ENCODE measurements at places on chromosomes 2 and 18. TPM values are rescaled to one million over a fixed set of nuclear protein-coding genes. Genes with fewer than 3 reads are reported as not detected.

GRCh38 chr18:35999925-36000324 is 27.4 kb downstream of the RMP24 start:
- DNase-seq: peak; percentile 64

DNA sequence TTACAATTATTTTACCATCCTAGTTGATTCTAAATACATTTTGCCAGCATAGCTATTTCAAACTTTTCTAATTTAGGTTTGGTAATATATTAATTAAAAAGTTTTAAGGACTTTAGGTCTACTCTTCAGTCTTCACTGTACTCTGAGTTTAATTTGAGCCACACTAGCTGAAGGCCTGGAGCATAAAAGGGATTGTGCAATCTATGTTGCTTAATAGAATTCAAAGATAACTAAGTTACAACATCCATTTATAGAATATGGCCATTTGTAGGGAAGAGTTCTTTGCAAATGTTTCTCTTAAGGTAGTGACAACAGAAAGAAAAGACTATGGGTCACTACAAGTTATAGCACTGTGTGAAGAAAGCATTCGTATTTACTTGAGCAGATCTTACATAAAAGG is 702.2 kb upstream of the NRXN1 start:
- DNase-seq: peak; percentile 17

DNA sequence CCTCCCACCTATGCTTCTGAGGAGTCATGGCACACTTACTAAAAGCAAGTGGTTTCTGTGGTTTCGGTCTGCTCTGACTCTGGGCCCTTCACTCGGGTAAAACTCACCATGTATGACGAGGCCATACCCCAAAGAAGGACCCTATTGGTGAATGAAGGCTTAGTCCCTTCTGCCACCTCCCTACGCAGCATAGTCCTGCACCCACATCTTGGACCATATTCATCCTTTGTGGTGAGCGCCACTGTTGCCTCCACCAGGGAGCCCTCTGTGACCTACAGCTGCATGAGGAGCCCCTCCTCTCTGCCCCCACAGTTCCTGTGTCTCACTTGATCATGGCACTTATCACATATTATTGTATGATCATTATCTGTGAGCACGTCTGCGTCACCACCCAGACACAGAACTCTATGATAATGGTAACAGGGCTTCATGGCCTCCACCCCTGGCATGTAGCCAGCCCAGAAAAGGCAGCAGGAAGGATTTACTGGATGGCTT is 113.3 kb downstream of the TFCP2L1 start:
- DNase-seq: no peak

DNA sequence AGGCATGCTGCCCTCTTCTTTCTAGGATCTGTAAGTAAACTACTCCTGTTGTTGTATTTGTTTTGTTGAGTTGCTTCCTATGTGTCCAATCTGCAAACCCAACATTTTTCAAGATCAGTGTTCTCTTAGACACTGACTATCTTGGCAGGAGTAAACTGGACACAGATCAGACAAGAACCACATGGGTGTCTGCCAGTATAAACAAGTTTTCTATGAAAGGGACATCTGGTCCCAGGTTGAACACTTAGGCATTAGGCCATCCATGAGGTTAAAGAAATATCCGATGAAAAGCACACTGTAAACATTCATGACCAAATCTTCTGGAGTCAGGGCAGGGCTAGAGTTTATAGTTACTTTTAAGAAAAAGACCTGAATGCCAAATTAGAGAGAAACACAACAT is 441.8 kb downstream of the NYAP2 start:
- DNase-seq: no peak

DNA sequence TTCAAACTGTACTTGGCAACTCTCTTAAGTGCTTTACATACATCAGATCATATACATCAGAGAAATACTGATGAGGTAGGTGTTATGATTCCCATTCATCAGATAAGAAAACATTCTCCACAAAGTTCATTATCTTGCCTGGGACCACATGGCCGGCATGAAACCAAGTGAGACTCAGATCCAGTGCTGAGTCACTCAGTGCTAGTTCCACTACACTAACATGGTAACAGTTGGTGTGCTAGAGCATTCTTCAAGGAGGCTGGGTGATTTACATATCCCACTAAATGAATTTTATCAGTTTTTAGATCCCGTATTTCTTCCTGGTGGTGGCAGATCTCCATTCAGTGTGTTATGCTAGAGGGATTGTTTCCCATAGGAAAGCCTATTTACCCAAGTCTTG is 772.0 kb downstream of the CNTNAP5 start:
- no peak for DNase-seq

DNA sequence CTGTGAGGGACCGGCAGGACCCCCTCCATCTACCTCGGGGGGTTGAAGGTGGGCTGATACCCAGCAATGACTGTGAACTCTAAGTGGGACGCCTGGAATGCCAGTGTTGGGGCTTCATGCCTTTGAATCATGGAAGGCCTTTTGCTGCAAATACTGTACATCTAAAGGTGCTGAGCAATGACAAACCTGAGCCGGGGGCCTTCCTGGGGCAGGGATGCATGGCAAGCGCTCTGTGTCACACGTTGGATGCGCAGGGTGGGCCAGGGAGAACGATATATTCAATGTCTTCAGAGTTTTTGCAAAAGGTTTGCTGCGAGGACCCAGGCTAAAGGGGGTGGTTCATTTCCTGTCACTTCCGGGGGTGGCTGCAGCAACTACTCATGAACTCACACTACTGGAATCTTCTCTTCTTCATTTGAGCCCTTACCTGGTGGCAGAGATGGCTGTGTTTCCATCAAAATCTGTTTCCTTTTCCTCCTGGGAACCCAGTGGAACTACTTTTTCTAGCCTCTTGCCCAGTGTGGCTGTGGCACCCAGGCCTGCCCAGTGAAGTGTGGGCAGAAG is 24.1 kb upstream of the INHBB start:
- DNase-seq: no peak

DNA sequence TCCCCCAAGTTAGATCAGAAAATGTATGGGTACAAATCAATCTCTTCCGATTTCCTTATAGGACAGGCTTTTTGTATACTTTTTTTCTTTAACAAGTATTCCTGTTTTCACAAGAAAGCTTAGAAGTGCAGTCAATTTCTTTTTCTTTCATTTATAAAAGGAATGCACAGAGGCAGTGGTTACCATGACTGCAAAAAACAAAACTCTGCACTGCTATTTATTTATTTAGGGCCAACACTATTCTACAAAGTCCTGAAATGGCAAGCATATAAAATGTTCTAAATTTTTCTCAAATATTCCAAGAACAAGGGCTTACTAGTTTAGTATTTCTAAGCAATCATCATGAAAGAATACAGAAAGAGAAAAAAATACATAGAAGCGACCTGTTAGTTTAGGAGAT is 22.2 kb downstream of the ATAD2B start:
- peak; percentile 60 for DNase-seq

GRCh38 chr2:23620841-23621341 is 235.9 kb downstream of the KLHL29 start:
- DNase-seq: no peak

DNA sequence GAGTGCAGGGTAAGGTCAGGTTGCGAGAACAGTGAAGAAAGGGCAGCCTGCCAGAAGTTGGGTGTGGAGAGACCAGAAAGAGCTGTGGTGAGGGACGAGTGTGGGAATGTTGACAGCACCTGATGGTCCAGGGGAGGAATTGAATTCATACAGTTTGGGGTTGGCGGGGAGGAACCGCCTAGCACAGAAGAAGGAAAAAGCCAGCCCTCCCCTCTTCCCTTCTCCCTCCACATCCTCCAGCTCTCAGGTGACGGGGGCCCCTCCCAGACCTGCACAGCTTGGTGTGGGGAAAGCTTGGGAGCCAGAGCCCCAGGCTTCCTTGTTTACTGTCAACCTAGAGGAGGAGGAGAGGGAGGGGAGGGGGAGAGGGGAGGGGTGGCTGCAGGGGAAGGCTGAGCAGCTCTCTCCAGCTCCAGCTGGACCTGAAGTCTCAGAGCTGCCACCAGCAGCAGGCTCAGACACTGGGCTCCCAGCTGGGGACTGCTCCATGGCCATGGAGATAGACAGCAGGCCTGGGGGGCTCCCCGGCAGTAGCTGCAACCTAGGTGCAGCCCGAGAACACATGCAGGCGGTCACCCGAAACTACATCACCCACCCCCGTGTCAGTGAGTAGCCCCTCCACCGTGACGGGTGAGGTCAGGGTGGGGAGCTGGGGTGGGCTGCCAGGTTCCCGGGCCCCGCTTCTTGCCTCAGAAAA is at the start of gene ATP6V1B1:
Gene ATP6V1B1, plus strand, starts transcription at position 433 of the 697 bp plus-strand sequence. Its CDS starts 55 bp downstream, at position 488.
- DNase-seq: no peak

GRCh38 chr2:64773461-64774118 is 119.9 kb upstream of the SERTAD2 start:
- DNase-seq: no peak

- DNase-seq: peak; percentile 95
Measured at GRCh38 chr2:144414324-144414845, 105.5 kb downstream of the ZEB2 start.

DNA sequence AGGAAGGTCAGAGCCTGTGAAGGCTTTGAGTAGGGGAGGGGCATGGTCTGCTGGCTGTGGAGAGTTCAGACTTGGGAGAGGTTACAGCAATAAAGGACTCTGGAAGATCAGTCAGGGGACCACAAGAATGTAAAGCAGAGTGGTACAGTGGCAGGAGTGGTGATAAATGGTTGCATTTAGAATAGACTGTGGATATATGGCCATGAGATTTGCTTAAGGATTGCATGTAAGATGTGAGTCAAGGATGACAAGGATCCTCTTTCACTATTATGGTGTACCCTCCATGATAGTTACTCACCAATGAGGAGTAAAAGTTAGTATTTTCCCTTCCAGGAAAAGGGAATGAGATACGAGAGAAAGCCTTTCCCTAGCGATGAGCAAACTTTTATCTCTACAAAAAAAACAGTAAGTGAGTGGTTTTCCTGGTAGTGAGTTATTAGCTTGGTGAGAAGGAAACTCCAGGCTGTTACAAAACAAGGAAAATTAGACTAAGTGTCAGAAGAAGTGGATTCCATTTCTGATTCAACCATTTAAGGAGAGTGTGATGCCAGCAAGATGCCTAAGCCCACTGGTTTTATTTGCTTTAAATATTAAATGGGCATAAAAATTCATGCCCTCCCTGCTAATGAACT is 818.0 kb upstream of the ACVR2A start:
- peak; percentile 91 for DNase-seq

- no peak for DNase-seq
Measured at GRCh38 chr2:230170532-230170931, 49.3 kb downstream of the SP110 start.

DNA sequence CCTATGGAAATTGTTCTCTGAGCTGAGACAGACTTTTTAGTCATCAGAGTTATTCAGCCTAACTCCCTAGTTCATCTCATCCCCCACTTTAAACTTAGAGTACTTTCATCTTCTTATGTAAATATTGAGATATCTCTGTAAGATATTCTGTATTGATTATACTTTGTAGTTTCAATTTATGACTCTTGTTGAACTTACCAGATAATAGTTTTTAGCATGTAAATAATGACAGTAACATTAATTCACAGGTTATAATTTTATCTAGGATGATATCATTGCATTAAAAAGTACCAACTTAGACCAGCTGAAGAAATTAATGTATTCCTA is 14.8 kb upstream of the EIF2AK2 start:
- no peak for DNase-seq

DNA sequence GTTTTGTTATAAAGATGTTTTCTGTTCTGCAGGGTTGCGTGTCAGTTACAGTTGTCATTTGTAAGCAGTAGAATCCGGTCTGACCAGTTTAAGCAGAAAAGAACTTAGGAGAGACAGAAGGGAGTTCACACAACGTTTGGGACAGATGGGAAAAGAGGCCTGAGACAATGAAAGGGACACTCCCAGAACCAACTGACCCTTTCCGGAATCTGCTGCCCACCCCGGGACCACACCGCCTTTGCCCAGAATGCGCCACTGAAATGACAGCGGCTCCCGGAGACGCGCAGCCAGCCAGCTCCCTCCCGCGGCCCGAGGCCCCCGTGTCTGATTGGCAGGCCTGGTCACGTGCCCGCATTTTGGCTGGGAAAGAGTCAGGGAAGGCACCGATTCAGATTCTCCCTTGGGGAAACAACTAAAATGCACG is 244.6 kb downstream of the BCL2 start:
- DNase-seq: peak; percentile 78

DNA sequence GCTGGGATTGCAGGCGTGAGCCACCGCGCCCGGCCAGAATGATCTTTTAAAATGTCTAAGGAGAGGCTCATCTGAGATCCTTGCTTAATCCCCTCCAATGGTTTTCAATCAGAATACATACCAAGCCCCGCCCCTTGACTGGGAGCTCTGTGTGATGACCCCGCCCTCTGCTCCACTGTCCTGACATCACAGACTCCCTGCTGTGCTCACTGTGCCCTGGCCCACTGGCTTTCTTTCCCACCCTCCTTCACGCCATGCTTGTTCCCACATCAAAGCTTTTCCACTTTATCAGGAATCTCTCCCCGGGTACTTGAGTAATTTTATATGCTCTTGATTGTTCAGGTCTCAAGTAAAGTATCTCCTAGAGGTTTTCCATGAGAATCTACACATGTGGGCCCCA is 762.3 kb upstream of the ID2 start:
- no peak for DNase-seq

- peak; percentile 40 for DNase-seq
Measured at GRCh38 chr18:54169431-54170403, 54.8 kb downstream of the MBD2 start.

DNA sequence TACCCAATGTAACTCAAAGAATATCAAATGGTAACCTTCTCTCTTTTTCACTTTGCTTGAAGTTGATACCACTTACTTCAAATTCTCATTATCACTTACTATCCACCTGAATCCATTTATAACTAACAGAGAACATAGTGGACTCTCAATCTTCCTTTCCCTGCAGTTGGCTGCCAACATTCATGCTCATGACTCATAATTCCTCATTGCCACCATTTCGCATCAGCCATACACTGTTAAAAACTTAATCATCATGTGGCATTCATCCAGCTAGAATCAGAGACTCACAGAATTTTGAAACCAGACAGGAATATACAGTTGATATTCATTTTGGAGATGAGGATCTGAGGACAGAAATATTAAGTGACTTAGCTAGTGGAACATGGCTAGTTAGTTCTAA is 56.8 kb downstream of the SLC4A10 start:
- peak; percentile 89 for DNase-seq

GRCh38 chr2:85580206-85580605 is 2.8 kb downstream of the VAMP8 start:
- DNase-seq: no peak

GRCh38 chr2:162261032-162261945 is 18.0 kb upstream of the FAP start:
- DNase-seq: peak; percentile 86

DNA sequence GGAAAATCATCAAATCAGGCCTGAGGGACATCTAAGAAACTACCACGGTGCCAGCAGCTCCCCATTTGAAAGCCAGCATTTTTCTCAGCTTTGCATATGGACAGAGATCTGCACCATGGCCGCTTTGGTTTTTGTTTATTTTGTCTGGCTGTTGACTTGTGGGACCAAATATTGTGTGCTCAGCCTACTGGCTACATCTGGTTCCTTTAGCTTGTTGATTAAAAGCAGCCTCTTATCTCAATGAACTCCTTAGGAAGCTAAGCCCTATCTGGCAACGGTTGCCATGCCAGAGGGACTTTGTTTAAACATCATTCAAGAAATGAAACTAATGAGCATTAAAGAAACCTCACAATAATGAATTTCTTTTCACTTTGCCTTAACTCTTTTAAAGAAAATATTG is 32.4 kb upstream of the CCDC150 start:
- peak; percentile 21 for DNase-seq

- DNase-seq: peak; percentile 63
Measured at GRCh38 chr2:69946351-69947324, 14.8 kb downstream of the ASPRV1 start.

GRCh38 chr18:34801774-34802173 is 91.7 kb downstream of the DTNA start:
- DNase-seq: peak; percentile 89

Gene TIMM21
- polyA plus RNA-seq: 91.6 TPM

Gene KATNAL2
- 4.6 TPM for polyA plus RNA-seq

Gene IL36A
- polyA plus RNA-seq: not detected

Gene TMEM182
- 2.2 TPM for polyA plus RNA-seq

Gene DCC
- polyA plus RNA-seq: not detected
